ENCODE measurements at places on chromosomes 6 and 20. TPM values are rescaled to one million over a fixed set of nuclear protein-coding genes. Genes with fewer than 3 reads are reported as not detected.

DNA sequence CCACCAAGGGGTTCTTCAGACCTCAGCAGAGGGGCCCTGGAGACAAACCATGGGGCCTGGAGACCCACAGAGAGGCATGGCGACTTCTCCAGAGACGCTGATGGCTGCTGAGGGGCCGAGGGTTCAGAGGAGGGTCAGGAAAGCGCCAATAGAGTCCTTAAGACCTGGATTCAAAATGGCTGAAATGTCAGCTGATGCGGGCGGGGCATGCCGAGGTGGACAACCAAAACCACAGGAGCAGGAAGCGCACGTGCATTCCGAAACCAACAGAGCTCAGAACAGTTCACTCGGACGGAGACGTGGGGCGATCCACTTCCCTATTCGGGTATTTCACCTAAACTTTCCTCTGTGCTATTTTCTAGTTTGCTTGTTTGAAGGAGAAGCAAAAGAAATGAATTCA, 99.9 kb upstream of the RIN2 start:
- no peak for DNase-seq

Gene RNF144B
- total RNA-seq: 1.7 TPM

Gene NANP
- 5.8 TPM for total RNA-seq

DNA sequence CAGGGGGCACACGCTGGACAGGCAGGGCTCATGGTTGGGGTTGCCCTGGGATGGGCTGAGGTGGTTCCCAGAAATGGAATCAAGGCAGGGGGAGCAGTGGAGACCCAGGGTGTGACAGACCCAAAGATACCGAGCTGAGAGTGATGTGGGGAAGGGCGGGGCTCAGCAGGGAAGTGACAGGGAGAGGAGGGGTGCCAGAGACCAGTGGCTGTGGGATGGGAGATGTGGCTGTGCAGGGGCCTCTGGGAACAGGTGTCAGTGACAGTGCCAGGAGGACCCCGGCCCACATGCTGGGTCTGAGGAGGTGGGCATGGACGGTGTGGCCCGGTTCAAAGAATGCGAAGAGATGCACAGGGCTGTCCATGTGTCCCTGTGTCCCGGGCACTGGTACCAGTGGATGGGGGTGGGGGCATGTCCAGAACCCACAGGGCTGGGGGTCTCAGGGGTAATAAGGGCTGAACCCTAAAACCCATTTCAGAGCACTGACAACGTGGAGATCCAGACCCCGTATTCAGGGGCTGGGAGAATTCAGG, 1.0 kb downstream of the CABLES2 start:
- no peak for DNase-seq

DNA sequence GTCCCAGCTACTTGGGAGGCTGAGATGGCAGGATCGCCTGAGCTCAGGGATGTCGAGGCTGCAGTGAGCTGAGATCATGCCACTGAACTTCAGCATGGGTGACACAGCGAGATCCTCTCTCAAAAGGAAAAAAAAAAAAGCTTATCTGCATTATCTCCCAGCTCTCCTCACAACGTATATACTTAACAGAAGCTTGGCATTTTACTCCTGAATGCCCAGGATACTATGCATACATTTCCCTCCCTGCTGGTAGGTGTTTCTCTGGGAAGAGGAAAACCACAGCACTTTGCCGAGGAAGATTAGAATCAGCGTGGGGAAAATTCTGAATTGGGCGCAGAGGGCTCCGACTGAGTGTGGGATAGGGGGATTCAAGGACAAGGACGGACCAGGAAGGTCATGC, 800.6 kb downstream of the DHX35 start:
- no peak for DNase-seq

Gene HELZ2
- total RNA-seq: 107 TPM

- DNase-seq: no peak
Measured at GRCh38 chr6:127367023-127367375, 23.6 kb upstream of the ECHDC1 start.

Gene MOG
- total RNA-seq: not detected

- peak; percentile 76 for DNase-seq
Measured at GRCh38 chr6:41278699-41279405, 7.6 kb downstream of the TREM1 start.

DNA sequence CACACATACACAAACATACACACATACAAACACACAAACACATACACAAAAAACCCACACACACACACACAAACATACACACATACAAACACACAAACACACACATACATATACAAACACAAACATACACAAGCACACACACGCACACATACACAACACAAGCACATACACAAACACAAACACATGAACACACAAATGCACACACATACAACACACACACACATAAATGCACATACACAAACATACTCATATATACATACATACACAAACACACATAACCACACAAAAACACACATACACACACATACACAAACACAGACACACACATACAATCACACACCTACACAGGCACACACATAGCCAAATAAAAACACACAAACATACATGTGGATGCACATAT, 30.3 kb upstream of the THBS2 start:
- DNase-seq: no peak

Gene CALHM5
- not detected for total RNA-seq

Gene PLEKHG1
- 3.6 TPM for total RNA-seq

Gene SLC4A11
- 0.50 TPM for total RNA-seq

DNA sequence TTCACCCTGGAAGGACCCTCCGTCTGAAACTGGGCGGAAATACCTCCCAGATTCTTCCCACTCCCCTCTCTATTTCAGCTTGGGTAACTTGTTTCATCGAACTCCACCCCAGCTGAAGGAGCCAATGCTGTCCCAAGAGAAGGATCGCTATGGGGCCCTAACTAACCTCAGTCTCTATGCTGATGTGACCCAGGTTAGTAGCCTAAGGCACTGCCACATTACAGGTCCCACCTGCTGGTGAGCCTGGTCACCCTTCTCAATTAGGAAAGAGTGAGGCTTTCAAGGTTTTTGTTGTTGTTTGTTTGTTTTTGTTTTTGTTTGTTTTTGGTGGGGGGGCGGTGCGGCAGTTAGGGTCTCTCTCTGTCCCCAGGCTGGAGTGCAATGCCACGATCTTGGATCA, 168.4 kb downstream of the OR2B2 start:
- DNase-seq: no peak

Gene TFAP2A
- not detected for total RNA-seq

DNA sequence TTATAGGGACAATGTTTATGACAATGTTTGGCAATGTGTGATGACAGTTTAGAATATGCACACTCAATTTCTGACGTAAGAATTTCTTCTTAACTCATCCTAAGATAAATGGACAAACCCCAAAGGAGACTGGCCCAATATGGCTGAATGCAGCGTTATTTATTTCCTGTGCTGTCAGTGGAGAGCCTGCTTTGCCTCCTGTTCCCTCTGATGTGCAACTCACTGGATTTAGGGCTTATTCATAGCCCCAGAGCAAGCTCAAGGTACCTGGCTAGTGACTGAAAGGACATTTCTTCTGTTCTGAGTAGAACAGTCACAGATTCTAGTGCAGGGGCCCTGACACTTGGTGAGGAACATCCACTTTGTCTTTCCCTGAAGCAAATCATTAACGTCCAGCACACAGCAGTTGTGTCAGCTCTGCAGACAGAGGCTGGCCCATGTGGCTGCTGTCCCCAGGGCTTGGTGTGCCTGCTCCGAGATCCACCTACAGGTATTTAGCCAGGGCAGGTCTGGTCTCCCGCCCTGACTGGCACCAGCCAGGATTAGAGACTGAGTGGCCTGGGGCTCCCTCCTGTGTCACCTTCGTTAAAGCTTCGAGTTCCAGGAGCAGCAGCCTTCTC, 64.8 kb downstream of the FARS2 start:
- DNase-seq: no peak

- DNase-seq: no peak
Measured at GRCh38 chr20:517221-517620, 26.4 kb downstream of the CSNK2A1 start.

DNA sequence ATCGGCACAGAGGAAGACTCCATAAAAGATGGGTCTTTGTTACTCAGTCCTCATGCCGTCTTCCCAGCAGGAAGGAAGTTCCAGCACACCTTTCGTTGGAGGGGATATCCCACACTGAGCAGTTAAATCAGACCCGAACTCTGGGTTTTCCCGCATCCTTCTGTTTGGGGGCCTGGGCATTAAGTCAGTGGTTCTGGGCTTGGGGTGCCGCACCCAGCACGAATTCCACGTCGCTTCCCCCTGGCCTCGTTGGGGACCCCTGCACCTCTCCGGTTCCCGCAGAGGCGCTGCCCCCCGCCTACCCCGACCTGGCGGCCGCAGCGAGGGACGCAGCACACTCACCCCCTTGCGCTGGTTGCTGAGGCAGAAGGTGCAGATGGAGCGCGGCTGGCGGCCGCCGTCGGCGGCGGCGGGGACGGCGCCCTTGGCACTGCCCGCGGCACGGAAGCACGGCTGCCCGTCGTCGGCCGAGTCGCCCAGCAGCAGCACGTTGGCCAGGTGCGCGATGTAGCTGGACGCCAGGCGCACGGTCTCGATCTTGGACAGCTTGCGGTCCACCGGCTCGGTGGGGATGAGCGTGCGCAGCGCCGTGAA, 641 bp downstream of the TCF15 start:
- no peak for DNase-seq

Gene MLN
- not detected for total RNA-seq

Gene KHDRBS2
- not detected for total RNA-seq

- DNase-seq: no peak
Measured at GRCh38 chr6:33963136-33963750, 159.4 kb upstream of the MLN start.

DNA sequence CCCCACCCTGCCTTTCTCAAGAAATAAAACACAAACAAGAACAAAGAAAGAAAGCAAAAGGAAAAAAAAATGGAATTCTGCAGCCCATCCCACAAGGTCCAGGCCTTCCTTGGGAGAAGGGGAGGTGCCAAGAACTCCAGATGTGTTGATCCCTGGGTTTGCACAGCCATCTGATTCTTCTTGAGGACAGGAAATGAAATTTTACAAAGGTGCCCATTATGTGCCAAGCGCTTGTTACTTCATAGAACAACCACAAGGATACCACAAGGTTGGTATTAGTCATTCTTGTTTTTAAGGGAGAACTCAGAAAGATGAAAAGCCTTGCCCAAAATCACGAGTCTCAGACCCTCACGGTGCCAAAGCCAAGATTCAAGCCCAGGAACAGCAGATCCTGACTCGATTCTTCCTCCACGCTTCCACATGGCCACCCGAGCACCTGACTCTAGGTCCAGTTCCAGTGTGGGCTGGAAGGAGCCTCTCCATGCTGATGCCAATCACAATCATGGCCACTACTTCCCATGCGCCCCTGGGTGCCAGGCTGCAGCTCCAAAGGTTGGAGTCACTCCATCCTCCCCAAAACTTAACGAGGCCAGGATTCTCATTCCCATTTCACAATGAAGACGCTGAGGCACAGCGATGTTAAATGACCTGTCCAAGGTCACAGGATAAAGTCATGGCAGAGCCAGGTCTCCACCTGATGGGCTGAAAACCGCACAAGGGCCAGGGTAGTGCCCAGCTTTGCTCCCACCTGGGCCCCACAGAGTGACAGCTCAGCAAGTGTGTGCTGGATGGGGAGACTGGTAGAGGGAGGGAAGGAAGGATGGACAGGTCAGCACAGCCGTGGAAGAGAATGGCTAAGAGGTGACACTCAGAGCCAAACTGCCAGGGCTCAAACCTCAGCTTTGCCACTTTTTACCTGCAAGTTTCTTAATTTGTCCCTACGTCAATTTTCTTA, 66.7 kb upstream of the TOP1 start:
- DNase-seq: peak; percentile 24

DNA sequence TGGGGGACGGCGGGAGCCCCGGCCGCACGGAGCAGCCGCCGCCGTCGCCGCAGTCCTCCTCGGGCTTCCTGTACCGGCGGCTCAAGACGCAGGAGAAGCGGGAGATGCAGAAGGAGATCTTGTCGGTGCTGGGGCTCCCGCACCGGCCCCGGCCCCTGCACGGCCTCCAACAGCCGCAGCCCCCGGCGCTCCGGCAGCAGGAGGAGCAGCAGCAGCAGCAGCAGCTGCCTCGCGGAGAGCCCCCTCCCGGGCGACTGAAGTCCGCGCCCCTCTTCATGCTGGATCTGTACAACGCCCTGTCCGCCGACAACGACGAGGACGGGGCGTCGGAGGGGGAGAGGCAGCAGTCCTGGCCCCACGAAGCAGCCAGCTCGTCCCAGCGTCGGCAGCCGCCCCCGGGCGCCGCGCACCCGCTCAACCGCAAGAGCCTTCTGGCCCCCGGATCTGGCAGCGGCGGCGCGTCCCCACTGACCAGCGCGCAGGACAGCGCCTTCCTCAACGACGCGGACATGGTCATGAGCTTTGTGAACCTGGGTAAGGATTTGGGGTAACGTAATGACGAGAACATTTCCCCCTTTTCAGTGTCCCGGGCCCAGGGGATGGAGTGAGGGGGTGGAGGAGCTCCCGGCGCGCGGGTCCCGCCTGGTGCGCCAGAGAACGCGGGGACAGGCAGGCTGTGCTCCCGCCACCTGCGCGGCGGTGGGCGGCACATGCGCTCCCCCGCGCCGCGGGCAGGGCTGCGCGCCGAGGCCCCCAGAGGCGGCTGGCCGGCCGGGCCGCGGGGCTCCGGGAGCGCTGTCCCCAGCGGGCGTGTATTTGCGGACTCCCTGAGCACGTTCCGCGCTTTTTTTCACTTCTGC, 1.4 kb downstream of the BMP6 start:
- no peak for DNase-seq

Gene COL21A1
- total RNA-seq: not detected

Gene SMLR1
- total RNA-seq: not detected

Gene EFCAB8
- total RNA-seq: 1.2 TPM

GRCh38 chr6:20211037-20211940, 980 bp downstream of the MBOAT1 start:
- DNase-seq: no peak

DNA sequence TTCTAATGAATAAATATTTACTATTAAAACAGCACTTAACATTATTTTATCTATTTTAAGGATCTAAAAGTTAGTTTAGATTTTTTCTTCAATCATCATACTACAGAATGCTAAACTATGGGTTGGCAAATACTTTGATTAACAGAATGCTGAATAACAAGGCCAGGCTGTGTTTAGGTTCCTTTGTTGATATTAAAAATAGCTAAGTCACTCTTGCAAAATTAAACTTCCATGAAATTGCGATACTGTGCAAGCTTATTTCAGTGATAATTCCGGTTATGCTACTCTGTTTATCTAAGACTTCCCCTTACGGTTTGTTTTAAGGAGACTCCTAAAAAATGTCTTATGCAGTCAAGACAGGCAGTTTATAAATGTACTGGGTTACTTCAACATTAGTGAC, 2.8 kb downstream of the RNF24 start:
- no peak for DNase-seq

DNA sequence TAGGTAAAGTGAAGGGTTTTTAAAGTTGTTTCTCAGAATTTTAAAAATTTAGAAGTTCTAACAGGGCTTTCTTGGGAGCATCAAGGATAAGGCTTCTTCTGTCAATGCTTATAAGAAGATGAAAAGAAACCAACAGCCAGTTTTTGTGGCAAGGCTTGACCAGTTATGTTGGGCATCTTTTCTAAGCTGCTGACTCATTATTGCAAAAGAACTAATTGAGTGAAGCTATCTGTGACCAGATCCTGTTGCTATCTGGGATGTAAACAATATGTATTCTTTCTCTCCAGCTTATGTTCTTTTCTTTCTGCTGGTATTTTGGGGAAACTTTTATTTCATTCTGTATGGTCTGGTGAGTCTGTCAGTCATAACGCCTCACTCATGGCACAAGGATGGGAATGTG, 643.8 kb downstream of the HDGFL1 start:
- no peak for DNase-seq

Data from activated CD4-positive, alpha-beta T cell treated with anti-CD3 and anti-CD28 coated beads, Interleukin-2, amount 10 ng/mL, durations not matched to agents 7 days and 5 days (primary cell).